Renal cortex interstitium (tissue), 15 donors: ENCODE measurements at places on chromosomes 1 and 21. TPM values are rescaled to one million over a fixed set of nuclear protein-coding genes. Genes with fewer than 3 reads are reported as not detected.

- DNase-seq = no peak
These were observed 892.5 kb downstream of the PLA2G4A start for GRCh38 chr1:187721216-187721615.

GRCh38 chr1:57086154-57086553 lies 120.3 kb upstream of the C8B start:
- DNase-seq = no peak

PDPN gene
- polyA plus RNA-seq = 22.7 TPM

DNA sequence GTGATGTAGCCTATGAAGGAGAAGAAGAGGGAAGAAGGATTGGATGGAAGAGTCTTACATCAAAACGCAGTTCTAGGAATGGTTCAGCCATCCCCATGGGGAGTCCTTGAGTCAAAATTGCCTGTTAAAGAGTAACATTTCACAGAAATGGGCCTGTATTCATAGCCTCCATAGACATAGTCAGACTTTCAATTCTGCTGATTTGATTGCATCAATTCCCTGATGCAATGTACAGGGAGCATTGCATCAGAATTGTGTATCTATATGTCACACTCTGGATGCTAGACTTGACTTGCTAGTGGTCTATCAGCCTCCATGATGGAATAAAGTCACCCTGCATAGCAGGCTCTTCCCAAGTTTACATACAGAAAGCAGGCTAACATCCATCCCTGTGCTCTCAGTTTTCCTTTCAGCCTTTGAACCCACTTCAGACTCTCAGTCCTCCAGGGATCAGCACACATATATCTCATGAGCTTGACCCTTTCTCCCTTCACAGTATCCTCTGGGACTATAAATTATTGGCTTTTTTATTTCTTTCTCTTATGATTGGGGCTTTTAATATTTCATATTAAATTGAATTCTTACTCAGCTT lies 1111.7 kb upstream of the B3GALT2 start:
- DNase-seq = no peak

- no peak for DNase-seq
These were observed 121.4 kb downstream of the TGFBR3 start for GRCh38 chr1:91764471-91765115.

DNA sequence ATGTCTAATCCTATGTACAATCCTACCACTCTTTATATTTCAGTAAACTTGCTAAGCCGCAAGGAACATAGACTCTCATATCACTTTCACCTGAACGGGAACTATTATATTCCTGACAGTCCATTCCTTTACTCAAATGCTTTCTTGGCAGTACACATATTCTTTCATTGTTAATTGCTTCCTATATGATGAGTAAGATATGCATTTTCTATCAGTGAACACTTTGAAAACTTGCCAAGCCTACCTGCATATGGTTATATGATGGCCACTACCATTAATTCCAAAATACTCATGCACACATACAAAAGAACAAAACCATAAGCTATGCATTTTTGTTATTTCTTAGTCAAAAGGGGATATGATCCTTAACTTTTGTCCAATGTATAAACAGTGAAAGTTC lies 341.5 kb downstream of the VAV3 start:
- no peak for DNase-seq

TBX19 gene
- 2.1 TPM for polyA plus RNA-seq

- DNase-seq = no peak
These were observed 82.7 kb upstream of the ROR1 start for GRCh38 chr1:63690966-63691700.

DNA sequence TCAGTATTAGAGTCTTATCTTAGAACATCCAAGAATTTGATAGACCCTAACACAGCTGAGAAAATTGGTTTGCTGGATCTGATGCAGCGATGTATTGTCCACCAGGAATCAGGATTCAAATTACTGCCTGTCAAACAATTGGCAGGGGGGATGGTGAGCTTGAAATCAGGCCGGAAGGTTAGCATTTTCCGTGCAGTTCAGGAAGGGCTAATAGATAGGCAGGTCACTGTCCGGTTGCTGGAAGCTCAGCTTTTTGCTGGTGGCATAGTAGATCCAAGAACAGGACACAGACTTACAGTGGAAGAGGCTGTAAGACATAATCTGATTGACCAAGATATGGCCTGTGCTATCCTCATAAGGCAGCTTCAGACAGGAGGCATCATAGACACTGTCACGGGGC lies 127.2 kb downstream of the MACF1 start:
- no peak for DNase-seq

DNA sequence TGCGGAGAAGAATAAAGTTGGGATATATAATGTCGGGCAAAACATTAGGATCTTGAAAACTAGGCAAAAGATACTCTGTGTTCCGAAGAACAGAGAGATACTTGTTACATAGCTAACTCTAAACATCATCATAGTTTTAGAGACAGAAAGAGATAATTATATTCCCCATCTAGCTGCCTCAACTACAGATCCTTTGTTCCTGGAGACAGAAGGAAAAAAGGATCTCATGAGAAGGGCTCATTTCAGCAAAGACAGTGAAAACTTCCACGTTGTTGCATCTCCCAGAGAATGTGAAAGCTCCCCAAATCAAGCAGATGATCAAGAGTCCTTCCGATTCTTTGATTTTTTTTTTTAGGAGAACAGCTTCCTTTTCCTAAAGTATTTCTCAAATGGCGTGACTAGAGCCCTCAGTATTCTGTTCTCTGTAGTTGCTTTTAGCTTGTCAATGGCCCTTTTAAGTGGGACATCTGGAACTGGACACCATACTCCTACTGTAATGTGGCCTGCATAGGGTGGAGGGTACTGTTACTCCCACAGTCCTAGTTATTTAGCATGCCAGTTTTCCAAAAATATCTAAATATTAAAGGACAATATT lies 1048.2 kb downstream of the TTLL7 start:
- DNase-seq = no peak

DNA sequence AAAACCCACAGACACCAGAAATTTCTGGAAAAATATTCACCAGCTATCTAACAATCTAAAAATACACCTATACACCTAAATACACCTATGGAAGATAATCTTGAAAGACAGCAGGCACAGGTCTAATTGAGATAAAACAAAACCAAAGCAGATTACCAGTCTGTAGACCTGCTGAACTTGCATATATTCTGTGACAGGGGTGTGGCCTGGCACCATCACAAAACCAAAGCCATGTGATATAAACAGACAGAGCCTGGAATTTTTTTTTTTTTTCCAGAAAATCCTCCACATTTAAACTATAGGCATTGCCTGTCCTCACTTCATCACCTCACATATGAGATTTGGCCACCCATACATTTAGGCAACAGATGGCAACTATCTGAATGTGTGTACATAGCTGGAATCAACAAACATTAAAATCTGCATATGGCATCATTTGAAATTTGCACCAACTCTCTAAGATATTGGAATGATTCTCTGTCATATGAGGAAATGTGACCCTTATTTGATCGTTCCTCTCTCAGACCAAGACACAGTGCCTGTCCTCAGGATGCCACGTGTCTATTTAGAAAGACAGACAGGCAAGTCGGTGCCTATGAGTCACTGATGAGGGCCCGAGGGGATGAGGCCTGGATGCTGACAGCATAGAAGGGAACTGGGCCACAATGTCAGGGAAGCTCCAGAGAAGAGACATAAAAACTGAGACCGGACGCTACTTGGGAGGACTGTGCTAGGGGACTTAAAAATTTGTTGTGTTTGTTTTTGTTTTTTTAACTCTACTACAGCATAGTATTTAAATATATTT lies 32.6 kb downstream of the NMNAT2 start:
- no peak for DNase-seq

TGFB2 gene
- polyA plus RNA-seq = 13.9 TPM
